ENCODE measurements at places on chromosomes 3 and 15. TPM values are rescaled to one million over a fixed set of nuclear protein-coding genes. Genes with fewer than 3 reads are reported as not detected.

DNA sequence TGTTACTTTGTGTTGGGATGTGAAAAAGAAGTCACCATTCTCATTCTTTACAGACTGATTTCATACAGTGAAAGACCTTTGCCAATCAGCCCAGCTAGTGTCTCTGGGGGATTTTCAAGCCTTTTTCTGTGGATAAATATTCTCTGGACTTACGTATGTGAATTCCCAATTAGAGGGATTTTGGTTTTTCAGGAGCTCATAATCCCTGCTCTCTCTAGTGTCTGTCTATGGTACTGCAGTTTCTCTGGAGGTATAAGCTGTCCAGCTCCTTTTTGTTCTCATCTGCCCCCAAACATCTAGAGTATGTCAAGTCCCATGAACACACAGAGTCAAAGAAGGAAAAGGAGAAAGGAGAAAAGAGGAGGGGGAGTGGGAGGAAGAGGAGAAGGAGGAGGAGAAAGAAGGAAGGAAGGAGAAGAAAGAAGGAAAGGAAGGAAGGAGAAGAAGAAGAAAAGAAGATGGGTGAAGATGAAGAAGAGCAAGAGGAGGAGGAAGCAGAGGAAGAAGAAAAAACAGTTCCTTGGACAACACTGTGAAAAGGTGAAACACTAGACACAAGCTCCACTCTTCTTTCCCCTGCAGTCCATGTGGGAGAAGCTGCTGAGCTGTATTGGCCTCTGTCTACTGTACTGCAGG, 218.6 kb downstream of the GREM1 start:
- H3K36me3 ChIP-seq, result no peaks in the 10 kb centered on the region
- no peak for DNase-seq
- H3K4me1 ChIP-seq, result peaks cover 14% of the 10 kb centered on the region
- no peak overlapping the region for H3K27ac ChIP-seq

The C3orf80 gene
- total RNA-seq, result 0.26 TPM

The SPSB4 gene
- 0.50 TPM for total RNA-seq

DNA sequence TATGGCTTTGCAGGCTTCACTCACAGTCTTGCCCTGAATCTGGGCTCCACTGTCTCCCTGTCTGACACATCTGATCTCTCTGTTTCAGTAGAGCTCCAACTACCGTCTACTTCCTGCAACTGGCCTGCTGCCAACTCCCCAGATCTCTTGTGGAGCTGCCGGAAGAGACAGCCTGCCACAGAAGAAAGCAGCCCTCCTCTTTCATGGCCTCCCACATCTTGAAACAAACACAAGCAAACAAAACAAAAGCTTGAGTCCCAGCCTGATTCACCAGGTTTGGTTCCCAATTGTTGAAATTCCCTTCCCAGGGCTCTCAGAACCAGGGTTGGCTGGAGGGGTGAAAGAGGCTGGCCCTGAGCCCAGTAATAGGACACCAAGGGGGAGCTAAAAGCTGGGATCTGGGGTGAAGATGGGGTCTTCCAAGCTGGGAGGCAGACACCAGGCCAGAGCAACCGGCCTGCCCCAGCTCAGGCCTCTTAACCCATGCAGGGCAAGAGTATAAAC, 55.3 kb upstream of the CA12 start:
- DNase-seq, result peak; percentile 93
- H3K27ac ChIP-seq, result peak overlapping the region; percentile 57
- H3K4me1 ChIP-seq, result peaks cover 53% of the 10 kb centered on the region
- no peaks in the 10 kb centered on the region for H3K27me3 ChIP-seq
- no peaks in the 10 kb centered on the region for H3K36me3 ChIP-seq

DNA sequence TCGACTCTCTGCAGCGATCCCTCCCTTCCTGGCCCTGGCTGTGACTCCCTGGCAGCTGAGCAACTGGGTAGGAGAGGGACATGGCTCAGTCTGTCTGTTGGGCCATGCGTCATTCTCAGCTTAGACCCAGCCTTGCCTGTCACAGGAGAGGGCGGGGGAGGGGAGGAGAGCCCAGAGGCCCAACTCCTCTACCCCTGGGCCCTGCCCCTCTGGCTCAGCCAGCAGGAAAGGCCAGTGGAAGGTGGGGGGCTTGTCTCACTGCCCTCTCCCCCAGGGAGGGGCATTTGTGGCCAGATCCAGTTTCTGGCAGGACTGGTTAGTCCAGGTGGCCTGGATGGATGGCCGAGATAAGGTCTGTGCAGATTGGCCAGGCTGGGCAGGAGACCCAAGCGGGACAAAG, 31.6 kb downstream of the DNAJB8 start:
- H3K27ac ChIP-seq, result no peak overlapping the region
- peaks cover 15% of the 10 kb centered on the region for H3K4me1 ChIP-seq
- no peak overlapping the region for H3K4me3 ChIP-seq

All from esophagus muscularis mucosa (tissue), 4 donors.